SK-N-DZ (cell line): ENCODE measurements at places on chromosomes 1 and 21.

DNA sequence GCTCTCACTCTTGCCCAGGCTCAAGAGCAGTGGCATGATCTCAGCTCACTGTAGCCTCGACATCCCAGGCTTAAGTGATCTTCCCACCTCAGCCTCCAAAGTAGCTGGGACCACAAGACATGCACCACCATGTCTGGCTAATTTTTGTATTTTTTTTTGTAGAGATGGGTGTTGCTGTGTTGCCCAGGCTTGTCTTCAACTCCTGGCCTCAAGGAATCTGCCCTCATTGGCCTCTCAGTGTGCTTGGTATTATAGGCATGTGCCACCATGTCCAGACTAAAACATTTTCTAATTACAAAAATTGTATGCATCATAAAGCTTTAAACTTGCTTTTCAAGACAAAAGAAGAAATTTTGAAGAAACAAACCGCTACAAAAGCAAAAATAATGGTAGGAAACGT, 20.1 kb downstream of the CBR1 start:
- DNase-seq: no peak

DNA sequence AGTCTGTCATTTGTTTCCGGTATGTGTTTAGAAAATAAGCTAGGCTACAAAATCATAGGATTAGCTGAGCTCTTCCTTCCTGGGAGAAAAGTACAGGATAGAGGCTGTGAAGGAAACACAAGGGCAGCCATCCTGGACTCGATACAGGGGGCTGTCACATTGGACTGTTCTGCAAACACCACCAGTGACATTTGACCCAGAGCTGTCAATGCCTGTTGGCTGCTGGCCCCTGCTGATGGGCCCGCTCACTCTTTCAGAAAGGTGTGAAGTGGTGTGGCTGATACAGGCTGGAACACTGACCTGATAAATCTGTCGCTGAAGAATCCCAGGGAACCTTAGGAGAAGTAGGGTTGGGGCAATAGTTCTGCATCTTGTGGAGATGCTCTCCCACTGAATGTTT, 183.1 kb downstream of the RHOU start:
- DNase-seq: no peak

GRCh38 chr1:89609781-89610456, 23.0 kb upstream of the LRRC8C start:
- DNase-seq: no peak

- no peak for DNase-seq
Measured at GRCh38 chr1:15347182-15347581, 62.5 kb upstream of the EFHD2 start.

DNA sequence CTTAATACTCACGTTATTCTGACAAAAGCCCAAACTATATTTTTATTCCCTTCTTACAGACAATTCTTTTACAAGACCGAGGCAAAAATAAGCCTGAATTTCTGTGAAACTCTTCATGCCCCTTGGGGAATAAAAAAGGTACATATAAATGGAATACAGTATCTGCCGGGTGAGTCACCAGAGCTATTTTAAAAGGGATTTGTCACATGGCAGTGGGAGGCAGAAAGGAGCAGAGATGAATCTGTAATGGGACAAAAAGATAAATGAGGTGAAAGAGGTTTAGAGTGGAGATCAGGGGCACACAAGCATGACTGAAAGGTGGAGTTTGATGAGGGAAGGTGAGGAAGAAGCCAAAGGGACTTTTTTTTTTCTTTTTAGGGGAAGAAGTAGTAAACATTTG, 8.8 kb downstream of the XCL1 start:
- no peak for DNase-seq

DNA sequence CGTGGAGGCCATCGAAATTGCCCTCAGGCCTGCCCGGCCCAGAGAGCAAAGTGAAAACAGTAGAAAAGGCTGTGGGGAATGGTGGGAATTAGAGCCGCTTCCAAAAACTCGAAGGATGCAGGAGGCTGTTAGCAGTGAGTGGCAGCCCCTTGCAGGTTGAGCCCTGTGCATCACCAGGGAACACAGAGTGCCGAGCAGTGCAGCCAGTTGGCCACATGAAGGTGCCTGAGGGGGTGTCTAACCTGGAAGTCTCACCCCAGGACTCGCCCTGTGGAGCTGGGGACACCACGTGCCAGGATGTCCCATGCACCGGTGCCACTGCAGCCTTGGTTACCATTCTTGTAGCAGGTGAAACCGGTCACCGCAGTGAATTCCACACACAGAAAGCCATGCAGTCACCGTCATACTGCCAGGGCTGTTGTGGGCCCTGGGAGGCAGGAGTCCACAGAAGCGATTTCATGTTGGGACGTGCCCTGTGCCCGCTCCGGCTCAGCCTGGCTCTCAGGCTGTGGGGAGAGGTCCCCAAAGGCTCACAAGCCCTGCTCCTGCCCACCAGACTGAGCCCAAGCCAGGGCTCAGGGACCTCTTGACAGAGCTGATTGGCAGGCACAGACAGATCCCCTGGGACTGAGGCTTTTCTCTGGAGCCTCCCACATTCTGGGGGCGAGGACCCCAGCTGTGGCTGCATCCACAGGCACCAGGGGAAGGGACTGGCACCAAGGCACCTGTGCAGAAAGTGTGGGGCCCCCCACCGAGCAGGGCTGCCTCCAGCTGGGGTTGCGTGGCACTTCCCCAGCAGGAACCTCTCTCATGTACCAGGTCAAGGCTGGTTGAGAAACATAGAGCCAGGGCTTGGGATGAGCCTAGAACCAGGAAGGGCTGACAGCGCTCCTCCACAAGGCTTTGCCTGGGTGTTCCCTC, 16.7 kb upstream of the ACTRT2 start:
- DNase-seq: no peak

DNA sequence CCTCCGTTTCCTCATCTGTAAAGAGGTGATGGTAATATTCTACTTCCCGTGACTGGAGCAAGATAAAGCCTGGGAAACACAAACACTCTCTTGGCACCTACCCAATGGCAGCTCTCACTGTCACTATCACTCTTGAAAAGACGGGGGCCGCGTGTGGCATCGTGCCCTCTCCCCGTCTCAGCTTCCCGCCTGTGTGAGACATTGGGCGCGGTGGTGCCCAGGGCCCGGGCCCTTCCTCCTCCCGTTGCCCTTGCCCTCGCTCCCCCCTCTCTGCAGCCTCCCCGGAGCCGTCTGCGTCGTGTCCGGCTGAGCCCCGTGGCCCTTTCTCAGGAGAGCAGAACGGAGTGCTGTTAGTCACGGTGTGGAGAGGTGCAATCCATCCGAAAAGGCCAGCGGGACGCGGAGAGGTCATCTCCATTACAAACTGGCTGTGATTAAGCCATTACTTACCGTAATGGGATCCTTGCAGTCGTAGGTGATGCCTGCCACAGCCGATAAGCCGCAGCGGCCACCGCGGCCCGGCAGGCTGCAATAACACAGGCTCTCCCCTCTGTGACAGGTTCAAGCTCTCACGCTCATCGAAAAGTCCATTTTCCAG, 156.4 kb upstream of the ZC3H12A start:
- no peak for DNase-seq
